ENCODE measurements at places on chromosomes 4 and X. TPM values are rescaled to one million over a fixed set of nuclear protein-coding genes. Genes with fewer than 3 reads are reported as not detected.

DNA sequence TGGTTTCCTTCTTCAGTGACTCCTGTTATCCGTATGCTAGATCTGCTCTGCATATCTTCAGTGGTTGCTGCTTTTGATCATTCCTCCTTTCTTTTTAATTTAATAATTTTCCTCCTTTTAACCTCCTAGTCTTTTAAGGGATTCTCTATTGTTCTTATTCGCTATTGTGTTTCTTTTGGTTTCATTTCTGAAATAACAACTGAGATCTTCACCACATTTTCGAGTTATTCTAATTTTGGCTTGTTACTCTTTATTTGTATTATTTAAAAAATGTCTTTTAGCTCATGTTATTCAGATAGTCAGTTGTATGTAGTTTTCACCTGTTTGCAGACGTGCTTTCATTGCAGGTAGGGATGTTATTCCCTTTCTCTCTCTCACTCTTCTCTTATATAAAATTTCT is 24.9 kb downstream of the IGFBP7 start:
- DNase-seq = no peak

GRCh38 chr4:61217222-61217621 is 17.1 kb downstream of the ADGRL3 start:
- no peak for DNase-seq

DNA sequence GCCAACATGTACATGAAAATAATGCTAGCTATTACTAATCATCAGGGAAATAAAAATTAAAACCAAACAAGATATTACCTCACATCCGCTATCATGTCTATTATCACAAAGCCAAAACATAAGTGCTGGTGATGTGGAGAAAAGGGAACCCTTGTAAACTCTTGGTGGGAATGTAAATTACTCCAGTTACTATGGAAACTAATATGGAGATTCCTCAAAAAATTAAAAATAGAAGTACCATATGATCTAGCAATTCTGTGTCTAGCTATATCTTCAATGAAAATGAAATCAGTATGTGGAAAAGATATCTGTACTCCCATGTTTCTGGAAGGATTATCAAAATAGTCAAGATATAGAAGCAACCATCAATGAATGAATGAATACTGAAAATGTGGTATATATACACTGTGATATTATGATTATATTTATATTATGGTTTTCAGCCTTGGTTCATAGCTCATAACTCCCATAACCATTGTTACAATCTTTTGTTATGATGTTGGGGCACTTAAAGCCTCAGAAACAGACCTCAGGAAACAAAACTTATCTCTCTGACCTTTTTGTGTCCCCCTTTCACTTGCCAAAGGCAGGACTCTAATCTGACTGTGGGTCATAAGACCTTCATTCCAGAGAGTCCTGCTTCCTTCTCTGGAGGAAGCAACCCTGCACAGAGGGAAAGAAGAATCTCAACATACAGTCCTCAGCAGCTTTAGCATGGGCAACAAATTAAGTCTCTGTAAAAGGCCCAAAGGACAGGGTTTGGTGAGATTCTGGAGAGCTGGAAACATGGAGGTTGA is 933.2 kb downstream of the ADGRL3 start:
- no peak for DNase-seq

GRCh38 chr4:64068096-64068495 is 341.2 kb downstream of the TECRL start:
- DNase-seq = no peak

DNA sequence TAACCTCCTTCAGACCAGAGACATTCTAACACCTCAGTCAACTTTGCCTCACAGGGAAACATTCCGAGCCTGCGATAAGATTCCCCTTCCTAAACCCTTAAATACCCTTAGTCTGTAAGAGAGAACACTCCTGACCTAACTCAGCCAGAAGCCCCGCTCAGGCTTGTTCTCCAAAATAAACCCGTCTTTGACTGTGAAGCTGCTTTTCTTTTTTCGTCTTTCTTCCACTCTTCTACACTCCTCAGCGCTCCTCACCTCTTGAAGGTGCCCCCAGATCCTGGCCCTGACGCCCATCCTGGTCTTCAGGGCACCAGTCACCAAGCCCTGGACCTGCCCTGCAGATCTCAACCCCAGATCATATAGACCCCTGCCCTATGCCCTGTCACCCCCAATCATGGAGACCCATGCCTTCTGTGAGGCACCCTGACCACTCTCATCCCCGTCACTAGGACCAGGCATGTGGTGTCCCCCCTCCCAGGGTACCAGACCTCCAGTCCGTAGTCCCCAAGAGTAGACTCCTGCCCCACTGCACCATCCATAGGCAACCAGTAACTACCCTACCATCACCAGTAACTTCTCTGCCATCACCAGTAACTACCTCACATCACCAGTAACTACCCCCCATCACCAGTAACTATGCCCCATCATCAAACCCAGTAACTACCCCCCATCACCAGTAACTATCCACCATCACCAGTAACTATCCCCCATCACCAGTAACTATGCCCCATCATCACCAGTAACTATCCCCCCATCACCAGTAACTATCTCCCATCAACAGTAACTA is 3.5 kb downstream of the ASMTL start:
- DNase-seq = no peak

GRCh38 chr4:9685692-9686091 is 95.7 kb upstream of the DRD5 start:
- no peak for DNase-seq

GRCh38 chr4:95141361-95141760 is 383.6 kb downstream of the BMPR1B start:
- DNase-seq = no peak

- no peak for DNase-seq
Measured at GRCh38 chr4:113880240-113881028, 99.0 kb downstream of the ARSJ start.

DNA sequence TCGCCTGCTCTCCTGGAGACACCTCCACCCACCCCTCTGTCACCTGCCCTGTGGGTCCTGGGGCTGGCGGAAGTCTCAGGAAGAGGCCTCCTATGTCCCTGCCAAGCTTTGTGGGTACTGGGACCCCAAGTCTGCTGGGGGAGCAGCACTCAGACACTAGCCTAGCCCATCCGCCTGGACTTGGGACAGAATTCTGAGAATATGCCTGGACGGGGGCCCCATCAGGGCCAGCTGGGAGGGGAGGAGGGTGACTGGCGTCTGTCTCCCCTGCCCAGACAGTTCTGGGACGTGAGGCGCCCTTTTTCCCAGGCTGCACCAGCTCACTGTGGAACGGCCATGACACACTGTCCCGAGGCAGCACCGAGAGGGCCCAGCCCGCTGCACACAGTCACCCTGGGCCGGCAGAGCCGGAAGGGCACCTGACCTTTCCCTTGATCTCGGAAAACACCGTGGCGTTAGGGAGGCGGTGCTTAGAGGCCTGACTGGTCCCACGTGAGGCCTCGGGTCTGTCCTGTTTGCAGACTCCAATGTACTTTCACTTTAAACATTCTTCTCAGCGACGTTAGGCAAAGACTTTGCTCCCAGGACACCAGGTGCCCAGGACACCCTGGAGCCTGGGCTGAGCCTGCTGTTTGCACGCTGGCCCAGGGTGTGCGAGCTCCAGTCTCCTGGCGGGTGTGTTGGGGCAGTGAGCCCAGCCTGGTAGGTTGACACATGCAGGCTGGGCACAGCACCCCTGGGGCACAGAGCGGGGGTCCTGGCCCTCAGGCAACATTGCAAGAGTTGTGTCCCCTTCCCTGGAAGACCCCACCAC is 700 bp downstream of the SLC26A1 start:
- DNase-seq = no peak

Gene IKBKG
- 14.8 TPM for total RNA-seq

DNA sequence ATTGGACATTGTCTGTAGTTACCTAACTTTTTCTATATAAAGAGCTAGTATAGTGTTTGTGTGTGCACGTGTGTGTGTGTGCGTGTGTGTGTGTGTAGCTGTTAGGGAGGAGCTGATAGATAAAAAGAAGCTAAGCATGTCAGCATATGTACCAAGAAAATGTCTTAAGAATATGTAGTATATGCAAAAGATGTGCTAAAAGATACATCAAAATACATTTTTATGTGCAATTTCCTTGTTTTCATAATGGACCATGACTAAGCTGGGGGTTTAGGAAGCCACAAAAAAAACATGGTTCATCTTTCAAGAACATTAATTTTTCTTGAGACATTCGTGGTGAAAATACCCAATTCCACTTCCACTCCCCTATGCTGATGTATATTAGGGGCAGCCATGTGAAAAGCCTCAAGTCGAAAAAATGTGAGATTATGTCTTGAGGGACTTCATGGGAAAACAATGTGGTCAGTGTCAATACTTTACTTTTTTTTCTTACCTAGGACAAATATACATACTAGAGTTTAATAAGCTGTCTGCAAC is 1599.7 kb downstream of the ARAP2 start:
- no peak for DNase-seq

DNA sequence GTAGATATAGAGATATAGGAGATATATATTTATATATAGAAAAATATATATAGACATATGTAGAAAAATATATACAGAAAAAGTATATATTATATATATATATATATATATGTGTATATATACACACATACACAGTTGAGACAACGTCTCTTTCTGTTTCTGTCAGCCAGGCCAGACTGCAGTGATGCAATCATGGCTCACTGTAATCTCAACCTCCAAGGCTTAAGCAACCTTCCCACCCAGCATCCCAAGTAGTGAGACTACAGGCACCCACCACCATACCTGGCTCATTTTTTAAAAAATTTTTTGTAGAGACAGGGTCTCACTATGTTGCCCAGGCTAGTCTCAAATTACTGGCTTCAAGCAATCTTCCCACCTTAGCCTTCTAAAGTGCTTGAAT is 426.3 kb downstream of the GPM6A start:
- DNase-seq = no peak

Gene PHOX2B
- not detected for total RNA-seq

GRCh38 chr4:38818441-38818976 is 13.9 kb upstream of the TLR1 start:
- DNase-seq = no peak
